ENCODE measurements at places on chromosomes 4 and X.

GRCh38 chr4:100366213-100366612, 151.6 kb downstream of the EMCN start:
- DNase-seq, result no peak

DNA sequence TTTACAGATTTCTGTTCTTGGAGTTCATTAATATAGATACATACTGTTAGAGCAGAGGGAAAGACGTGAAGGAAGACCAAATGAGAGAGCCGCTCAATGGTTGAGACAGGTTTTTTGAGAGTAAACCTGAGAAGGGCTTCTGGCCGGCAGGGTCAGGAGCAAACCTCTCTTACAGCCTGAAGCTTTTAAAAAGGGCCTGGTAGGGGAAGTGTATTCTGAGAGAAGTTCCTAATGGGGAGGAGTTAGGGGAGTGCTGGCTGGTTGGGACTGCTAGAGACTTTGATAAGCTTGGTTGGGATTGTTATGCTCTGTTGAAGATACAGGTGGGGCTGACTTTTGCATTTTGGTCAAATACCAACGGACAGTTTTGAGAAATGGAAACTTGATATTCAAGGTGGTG, 186.8 kb upstream of the PABPC4L start:
- DNase-seq, result no peak

DNA sequence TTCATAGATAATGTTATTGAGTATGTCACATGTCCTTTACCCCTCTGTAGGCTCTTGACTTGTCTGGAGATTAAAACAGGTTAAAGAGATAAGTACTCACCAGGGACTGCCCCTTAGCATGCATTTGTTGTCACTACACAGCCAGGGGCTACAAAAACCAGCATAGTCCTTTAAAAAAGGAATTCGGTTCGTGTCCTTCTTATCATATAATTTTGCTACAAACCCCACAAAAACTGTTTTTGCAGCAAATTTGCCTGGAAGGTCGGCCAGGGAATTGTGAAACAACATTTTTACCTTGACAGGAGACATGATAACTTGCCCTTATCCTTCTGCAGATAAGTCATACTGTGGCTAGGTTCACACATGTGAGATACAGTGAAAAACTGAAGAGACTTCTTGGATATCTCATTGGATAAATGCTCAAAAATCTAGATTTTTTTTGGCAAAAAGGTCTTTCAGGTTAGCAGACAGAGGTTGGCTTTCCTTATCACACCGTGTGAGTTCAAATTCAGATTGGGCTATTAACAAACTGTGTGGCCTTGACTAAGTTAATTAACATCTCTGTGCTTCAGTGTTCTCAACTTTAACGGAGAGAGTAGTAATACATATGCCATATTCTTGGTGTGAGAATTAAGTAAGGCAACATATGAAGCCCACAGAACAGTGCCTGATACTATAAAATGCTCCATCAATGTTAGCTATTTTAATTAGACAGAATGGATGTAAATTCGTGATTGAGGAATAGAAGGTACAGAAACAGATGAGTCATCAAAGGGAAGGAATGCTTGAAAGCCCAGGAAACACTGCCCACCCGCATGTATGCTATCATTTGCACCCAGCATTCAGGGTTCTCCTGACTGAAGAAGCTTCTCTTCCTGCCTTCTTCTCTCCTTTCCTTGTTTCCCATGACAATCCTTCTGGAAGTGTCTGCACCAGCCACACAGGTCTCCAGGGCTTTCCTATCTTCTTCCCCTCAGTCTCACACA, 30.0 kb downstream of the FAM9C start:
- no peak for DNase-seq

- no peak for DNase-seq
Observed at GRCh38 chr4:80103629-80104028, 30.6 kb upstream of the ANTXR2 start.

DNA sequence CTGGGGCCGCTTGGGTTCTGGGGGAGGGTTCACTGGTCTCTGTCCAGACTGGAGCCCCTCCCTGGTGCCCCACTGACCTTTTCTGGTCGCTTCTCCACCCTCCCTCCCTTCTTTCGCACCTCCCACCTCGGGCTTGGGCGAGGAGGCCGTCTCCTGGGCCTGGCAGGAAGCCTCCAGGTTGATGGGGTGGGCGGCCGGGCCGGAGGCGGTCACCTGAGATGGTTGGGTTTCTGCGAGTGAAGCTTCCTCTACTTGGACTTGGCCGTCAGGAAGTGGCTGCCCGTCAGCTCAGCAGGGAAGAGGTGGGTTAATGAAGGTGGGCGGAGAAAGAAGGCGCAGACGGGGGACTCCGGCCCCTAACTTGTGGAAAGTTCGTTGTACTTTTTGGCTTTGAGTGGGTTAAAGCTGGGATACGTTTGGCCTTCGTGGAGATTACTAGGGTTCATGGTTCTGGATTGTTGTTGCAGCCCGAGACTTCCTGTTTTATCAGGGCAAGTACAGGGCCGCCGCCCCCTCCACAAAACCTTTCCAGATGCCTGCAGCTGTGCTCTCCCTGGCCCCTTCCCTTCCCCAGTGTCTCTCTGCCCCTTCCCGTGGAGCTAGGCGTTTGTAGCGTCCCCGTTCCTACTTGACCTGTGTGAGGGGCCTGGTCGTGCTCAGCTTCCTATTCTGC, 1.2 kb downstream of the AKAP17A start:
- DNase-seq, result peak; percentile 81

DNA sequence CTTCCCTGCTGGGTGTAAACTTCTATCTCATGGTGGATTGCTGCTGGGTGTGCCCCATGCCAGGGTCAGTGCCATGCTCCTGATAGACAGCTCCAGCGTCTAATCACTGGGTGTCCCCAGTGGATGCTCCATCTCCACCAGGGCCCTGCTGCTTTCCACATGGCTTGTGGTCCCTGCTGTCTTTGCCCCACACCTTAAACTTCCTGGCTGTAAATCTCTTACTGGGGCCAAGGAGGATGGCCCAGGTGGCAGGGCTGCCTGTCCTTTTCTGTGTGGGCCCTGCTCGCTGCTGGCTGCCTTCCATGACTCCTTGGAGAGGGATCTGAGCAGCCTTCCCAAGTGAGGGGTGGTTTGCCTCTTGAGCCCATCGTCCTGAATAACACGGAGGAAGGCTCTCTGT, 51.8 kb downstream of the RGS12 start:
- DNase-seq, result no peak

DNA sequence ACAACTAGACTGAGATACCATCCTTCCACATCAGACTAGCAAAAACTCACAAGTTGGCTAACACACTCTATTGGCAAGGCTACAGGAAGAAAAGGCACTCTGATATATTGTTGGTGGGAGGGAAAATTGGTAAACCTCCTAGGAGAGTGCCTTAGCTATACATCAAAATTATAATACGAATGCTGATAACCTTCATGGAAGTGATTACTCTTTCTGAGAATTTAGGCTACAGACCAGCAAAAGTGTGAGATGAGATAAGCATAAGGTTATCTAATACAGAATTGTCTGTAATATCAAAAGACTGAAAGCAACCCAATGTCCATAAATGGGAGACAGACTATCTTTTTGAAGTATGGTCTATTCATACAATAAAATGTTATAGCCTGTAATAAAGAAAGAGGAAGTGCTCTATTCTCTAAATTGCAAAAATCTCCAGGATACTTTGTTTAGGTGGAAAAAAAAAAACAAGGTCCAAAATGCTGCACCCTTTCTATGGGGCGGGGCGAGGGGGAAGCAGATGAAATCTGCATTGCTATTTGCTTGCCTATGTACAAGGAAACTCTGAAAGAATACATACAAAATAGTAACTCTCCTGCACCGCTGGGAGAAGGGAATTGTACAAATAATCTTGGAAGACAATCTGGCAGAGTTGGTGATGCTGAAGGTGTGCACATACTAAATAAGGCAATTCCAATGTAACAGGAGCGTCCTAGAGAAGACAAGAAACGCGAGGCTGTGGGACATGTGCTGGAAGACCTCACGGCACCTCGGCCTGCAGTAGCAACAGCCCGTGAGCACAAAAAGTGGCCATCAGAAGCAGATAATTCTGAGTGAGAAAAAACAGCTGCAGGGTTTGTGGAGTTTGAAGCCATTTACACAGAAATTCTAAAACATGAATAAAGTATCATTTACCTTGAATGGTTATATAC, 109.7 kb downstream of the AFAP1 start:
- DNase-seq, result no peak

DNA sequence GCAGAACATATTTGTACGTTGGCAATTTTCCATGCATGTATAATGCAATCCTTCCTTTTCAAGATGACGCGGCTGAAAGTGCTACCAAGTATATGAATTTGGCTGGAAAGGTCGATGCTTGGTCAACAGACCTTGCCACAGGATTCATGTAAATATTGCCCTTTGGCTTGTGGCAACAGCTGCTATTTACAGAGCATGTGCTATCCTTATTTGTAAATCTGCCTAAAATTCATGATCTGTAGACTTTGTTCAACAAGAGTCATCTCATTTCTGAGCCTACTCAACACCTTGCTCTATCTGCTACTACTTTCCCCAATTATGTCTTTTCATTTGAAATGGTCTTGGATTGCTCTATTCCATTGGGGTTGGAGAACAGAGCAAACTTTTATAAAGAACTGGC, 1.9 kb upstream of the SMARCA1 start:
- no peak for DNase-seq

GRCh38 chr4:13933191-13933590, 305.7 kb upstream of the BOD1L1 start:
- no peak for DNase-seq

- no peak for DNase-seq
Observed at GRCh38 chr4:85555206-85555605, 80.3 kb downstream of the ARHGAP24 start.

DNA sequence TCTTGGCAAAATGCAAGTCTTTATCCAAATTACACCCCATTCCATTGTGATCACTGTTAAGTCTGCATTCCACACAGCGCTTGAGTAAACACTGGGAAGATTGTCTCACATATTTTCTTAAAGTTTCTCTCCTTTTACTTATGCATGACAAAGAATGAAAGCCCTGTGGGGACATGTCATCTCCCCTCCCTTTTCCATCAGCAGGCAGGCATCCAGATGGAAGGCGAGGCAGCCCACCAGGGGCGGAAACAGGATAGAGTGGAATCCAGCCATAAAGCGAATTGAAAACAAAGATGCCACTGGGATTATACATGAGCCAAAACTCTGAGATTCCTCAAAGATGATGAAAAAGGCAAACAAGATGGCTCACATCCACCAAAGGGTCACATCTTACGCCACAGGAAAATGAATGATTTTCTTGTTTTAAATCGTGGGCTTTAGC, 78.2 kb downstream of the AFAP1 start:
- no peak for DNase-seq

- no peak for DNase-seq
Observed at GRCh38 chrX:21289232-21289631, 85.0 kb upstream of the CNKSR2 start.

- no peak for DNase-seq
Observed at GRCh38 chr4:4673070-4673469, 131.2 kb upstream of the STX18 start.

GRCh38 chrX:50579955-50580354, 109.3 kb upstream of the DGKK start:
- DNase-seq, result peak; percentile 45

DNA sequence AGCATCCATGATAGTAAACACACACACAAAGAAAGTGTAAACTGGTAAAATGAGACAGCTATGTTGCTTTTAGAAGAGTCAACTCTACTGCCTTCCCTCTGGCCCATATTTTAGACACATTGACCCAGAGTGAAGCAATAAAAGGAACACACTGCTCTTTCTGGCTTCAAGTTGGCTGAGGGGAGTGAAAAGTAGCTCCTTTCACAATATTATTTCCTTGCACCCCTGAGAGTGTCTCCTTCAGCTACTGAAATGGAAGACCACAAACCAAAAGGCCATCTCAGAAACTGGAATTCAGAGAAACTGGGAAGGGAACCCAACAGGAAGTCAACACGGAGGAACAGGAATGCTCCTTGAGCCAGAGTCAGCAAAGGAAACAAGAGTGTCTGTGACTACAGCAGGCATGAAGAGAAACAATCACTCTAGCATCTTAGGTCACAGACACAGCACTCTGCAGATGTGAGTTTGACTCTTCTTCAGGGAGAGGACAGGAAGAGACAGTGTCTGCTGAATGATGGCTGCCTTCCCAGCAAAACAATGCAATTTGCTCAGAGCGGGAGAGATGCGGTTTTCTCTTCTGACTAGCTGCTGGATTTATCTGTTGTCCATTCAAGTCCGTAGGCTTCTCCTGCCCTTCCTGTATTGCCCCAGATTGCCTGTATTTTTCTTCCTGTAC, 106.7 kb downstream of the SPATA18 start:
- no peak for DNase-seq

- no peak for DNase-seq
Observed at GRCh38 chrX:9494771-9495170, 29.9 kb downstream of the TBL1X start.
